OCI-M1 (cell line): ENCODE measurements at places on chromosomes 11 and 22.

GRCh38 chr11:2806351-2807024, 79.1 kb downstream of the CDKN1C start:
- DNase-seq: no peak

- DNase-seq: no peak
These were observed 137.5 kb upstream of the TRPC6 start for GRCh38 chr11:101721270-101721669.

DNA sequence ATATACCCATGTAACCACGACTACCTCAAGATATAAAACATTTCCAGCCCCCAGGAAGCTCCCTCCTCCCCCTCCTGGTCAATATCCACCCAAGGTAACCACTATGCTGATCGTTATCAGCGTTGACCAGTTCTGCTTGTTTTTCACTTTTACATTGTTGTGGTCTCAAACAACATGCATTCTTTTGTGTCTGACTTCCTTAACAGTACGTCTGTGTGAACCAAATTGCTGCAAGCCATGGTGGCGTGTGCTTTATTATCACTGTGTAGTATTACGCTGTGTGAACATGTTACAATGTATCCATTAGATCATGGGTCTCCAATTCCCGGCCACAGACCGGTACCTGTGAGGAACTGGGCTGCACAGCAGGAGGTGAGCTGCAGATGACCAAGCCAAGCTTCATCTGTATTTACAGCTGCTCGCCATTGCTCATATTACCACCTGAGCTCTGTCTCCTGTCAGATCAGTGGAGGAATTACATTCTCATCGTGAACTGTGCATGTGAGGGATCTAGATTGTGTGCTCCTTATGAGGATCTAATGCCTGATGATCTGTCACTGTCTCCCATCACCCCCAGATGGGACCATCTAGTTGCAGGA, 15.5 kb upstream of the GRK3 start:
- DNase-seq: peak; percentile 63

DNA sequence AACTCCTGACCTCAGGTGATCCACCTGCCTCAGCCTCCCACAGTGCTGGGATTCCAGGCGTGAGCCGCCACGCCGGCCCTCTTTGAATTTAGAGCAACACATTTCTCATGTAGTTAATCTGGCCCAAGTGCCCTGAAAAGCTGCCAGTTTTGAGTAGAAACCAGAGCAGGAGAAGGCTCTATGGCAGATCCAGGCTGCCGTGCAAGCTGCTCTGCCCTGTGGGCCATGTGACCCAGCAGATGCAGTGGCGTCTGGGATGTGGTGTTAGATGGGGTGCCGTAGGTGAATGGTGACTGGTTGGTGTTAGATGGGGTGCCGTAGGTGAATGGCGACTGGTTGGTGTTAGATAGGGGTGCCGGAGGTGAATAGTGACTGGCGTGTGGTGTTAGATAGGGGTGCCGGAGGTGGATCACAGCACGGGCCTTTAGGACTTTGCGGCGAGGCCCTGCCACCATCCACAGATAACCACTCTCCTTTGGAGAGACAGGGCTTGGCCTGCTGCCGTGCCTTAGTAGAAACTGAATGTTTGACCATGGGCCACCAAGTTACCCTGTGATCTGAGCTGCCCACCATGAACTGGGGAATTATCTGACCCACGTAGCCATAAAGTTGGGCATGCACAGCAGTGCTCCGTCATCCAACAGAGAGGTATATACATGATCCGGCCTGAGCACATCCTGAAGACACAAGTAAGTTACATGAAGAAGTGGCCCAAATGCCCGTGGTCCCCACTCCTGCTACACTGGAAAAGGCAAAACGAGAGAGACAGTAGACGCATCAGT, 32.7 kb downstream of the ASCL2 start:
- no peak for DNase-seq

DNA sequence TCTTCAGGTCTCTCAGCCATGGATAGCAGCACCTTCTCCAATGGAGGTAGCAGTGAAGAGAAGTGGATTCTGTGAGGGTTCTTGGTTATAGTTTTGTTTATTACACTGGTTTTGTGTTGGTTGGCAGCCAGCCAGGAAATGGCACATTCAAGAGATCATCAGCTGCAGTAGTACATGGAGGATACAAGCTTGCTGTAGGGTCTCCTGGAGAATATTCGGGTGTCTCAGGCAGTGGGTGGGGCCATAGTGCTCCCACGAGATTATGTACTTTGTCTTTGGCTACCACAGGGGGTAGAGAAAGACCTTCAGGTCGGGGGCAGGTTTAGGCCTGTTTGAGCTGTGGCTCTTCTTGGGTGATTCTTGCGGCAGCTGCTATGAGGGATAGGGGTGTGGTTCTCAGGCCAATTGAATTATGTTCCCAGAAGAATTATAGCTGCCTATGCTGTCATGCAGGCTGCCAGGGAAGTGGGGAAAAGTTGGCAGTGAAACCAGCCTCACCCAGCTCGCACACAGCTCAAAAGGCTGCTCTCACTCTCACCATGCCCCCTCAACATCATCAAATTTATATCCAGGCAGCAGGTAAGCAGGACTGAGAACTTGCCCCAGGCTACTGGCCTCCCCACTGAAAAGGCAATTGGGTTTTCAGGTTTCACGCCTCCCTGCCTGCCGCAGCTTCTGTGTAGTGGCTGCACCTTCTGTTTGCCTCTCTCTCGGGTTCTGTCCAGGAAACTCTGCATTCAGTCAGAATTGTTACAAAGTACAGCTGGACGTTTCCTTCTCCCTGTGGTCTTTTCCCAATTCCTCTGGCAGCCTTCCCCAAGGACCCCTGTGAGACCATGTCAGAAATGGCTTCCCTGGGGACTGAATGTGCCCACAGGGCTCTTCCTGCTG, 435.5 kb downstream of the LUZP2 start:
- DNase-seq: no peak

DNA sequence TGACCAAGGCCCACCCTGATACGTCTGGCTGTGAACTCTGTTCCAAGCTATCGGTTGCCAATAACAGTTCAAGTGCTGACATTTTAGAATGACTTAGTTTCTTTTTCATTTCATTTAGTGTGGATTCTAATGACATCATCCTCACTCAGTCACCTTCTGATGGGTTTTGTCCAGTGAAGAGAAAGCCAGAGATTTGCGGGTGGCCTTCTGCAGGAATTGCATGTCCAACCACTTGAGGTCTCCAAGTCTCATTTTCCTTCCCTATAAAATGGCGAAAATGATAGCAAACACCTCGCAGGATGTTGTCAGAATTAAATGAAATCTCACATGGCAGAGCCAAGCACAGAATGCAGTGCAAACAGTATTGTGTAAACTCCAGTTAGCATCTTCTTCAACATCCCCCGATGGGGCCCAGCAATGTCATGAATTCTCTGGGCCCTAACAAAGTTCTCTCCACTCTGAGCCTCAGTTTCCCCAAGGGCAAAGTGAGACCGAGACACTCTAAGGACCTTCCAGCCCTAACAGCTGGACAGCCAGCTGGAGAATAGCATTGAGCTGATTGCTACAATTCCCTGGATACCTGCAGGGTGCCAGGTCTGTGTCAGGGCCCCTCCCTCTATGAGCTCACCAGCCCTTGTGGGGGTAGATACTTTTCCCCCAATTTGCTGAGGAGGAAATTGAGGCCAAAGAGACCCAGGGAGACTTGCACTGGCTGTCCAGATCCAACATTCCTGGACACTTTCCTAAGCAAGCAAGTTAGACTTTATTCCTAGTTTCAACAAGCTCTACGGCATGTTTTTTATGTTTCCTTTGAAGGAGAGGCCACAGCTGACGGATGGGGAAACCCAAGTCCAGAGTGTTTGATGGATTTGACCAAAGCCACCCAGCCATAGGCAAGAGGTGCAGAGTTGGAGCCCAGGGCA, 286.7 kb downstream of the MN1 start:
- DNase-seq: no peak

DNA sequence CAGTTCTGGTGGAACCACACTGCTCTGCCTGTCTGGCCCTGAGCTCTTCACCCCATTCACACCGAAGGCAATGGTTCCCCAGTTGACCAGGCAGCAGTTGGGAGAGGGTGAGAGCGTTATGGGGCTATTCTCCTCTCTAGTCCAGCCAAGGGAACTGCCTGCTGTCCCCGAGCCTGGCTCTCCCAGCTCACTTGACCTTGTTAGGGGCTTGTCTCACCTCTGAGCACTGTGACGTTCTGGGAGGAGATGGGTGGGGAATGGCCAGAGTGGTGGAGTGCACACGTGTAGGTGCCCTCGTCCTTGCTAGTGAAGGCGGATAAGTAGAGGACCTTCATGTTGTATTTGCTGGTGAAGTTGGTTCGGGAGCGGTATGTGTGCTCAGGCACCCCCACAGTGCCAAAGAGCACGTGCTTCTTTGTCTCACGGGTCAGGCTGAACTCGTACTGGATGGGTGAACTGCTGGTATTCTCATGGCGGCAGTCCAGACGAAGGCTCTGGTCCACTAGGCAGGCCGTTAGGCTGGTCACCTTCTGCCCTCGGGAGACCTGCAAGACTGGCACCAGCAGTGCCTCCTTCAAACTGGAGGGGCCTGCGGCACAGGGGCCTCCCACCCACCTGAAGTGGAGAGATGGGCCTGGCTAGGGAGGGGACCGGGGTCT, 3.0 kb downstream of the THY1 start:
- DNase-seq: no peak

GRCh38 chr11:109085708-109086373, 336.1 kb upstream of the C11orf87 start:
- DNase-seq: peak; percentile 90

DNA sequence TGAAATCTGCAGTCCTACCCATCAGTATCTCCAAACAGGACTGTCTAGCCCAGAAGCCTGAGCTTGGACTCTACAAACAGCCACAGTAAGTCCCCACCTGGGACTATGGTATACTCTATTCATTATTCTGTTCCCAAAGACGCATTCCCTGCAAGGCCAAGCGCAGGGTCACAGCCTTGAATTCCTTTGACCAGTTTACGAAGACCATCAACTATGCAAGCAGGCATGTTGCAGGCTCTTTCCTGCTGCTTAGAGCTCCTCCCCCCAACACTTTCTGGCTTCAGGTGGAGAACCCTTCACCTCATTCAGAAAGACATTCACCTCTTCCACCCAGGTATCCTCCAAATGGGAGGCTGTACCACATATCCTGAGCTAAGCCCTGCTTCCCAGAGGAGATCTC, 62.5 kb downstream of the TIMP3 start:
- DNase-seq: no peak

GRCh38 chr11:104361975-104362374, 198.0 kb upstream of the PDGFD start:
- DNase-seq: no peak

- no peak for DNase-seq
These were observed 27.2 kb upstream of the A4GALT start for GRCh38 chr22:42747701-42748513.

DNA sequence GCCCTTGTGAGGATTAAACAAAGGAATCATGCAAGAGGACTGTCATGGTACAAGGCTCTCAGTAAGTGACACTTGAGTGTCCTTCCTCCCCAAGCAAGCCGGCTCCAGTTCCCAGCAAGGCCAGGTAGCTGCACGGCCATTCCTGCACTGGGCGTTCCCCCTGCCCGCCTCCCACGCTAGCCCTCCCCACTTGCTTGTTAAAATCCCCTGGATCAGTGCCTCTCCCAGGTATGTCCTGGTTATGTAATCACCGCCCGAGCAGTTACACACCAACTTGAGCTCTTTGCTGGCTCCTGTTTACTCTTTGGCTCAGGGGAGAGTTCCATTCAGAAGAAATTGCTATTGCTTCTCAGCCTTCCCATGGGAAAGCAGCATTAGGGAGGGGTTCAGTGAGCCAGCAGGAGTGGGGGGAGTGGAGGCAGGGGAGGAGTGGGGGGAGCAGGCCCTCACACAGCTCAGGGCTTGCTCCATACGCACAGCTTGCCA, 19.4 kb upstream of the MYEOV start:
- no peak for DNase-seq

- no peak for DNase-seq
These were observed 32.9 kb upstream of the GAL start for GRCh38 chr11:68651208-68651984.

GRCh38 chr11:102287964-102288724, 29.1 kb upstream of the BIRC3 start:
- DNase-seq: peak; percentile 72

GRCh38 chr11:79119491-79120284, 321.1 kb downstream of the TENM4 start:
- no peak for DNase-seq

- DNase-seq: no peak
These were observed 25.7 kb downstream of the TTC12 start for GRCh38 chr11:113339929-113340589.

GRCh38 chr11:57567515-57568329, at the start of gene UBE2L6:
UBE2L6 (minus strand) TSS chr11:57567672; CDS start chr11:57567611, 61 bp downstream.
- DNase-seq: peak; percentile 78

DNA sequence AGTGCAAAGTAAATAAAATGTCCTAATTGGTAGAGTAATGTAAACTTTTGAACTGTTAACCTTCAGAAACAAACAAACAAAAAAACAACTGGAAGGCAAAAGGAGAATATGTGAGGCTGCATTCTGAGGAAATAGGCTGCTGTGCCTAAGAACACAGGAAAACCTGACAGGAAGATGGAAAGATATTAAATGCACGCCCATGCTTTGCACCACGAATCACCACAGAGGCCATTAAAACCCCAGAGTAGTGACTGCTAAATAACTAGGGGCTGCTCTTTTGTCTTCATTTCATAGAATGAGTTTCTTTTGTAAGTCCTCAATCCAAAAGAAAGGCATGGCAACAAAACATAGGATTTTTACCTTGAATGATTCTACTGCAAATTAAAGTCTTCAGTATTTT, 436.0 kb downstream of the RAB38 start:
- no peak for DNase-seq

- DNase-seq: no peak
These were observed 58.8 kb downstream of the ISX start for GRCh38 chr22:35124691-35125219.

GRCh38 chr11:60718524-60719316, 5.8 kb upstream of the MS4A18 start:
- no peak for DNase-seq

DNA sequence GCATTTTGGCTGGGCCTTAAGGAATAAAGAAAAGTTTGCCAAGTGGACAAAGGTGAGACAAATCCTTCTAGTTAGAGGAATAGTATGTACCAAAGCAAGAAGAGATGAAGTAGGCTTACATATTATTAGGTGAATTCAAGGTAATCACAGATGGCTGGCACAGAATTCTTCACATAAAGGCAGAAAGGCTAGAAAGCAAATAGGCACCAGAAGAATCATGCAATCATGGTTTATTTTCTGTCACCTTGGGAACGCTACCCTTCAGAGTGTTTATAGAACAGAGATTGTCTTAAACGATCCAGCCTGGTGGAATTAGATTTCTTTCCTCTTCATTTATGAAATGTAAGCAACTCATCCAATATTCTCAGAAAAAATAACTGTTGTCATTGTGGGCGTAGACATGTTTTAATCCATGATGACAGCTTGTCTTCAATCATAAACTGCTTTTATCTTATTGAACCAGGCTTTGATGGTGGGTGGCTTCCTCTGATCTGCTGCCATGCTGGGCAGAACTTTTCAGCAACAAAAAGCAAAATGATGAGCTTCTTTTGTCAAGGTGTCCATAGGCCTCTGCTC, 49.0 kb upstream of the CSNK2A3 start:
- DNase-seq: peak; percentile 57

GRCh38 chr11:27681664-27682063, 18.6 kb downstream of the BDNF start:
- DNase-seq: no peak

GRCh38 chr11:67311051-67311555, 7.8 kb downstream of the SSH3 start:
- no peak for DNase-seq

GRCh38 chr11:69551963-69552362, 70.5 kb downstream of the LINC01488 start:
- no peak for DNase-seq

- DNase-seq: no peak
These were observed 22.9 kb upstream of the PDE2A start for GRCh38 chr11:72696866-72697700.
